B cell (primary cell): ENCODE measurements at places on chromosomes 16 and 17.

- DNase-seq, result no peak
Observed at GRCh38 chr16:54928411-54929089, 2.1 kb upstream of the IRX5 start.

GRCh38 chr17:41810659-41811548, 845 bp downstream of the P3H4 start:
- DNase-seq, result peak; percentile 32

DNA sequence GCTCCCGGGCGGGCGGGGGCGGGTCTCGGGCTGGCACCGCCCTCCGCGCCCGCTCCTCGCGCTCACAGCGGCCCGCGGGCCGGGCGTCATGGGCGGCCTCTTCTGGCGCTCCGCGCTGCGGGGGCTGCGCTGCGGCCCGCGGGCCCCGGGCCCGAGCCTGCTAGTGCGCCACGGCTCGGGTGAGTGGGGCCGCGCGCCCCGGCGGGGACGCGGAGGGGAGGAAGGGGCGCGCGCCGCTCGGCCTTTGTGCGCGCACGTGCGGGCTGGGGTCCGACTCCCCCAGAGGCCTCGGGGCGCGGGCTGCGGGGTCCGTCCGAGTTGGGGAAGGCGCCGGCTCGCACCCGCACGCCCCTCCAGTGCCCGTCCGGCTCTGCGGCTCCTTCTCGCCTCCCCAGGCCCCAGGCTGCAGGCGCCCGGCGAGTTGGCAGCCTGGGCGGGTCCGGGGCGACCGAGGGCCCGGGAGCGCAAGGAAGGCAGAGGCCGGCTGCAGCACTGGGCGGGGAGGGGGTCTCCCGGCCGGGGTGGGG, at the start of gene NME4:
TSS of gene NME4 (plus strand) at position 65 of the 527 bp plus-strand sequence. CDS start at position 89, 24 bp downstream.
- DNase-seq, result peak; percentile 62

GRCh38 chr16:20911361-20911760, 10.8 kb downstream of the LYRM1 start:
- DNase-seq, result no peak

- no peak for DNase-seq
Observed at GRCh38 chr17:28196636-28197035, 122.4 kb upstream of the TMEM97 start.

- no peak for DNase-seq
Observed at GRCh38 chr17:45850468-45850867, 5.8 kb downstream of the SPPL2C start.

GRCh38 chr16:52597772-52598483, 51.0 kb upstream of the TOX3 start:
- no peak for DNase-seq

DNA sequence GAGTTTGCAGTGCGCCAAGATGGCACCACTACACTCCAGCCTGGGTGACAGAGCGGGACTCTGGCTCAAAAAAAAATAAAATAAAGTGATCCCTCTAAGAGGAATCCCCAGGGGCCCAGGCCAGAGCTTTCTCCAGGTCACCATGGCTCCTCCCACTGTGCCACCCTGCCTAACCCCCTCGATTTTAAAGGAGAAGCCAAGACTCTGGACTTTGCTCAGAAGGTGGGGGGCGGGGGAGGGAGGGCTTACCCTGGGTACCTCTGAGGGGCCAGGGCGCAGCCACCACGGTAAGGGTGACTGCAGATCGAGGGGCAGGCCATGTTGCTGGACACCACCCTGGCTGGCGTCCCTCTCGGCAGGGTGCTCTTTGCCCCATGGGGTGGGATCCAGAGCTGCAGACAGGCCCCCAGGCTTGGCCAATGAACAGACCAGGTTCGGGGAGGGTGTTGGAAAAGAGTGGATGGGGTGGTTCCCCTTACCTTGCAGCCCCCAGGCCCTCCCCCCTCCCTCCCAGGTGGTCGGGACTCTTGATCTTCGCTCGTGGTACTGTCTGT, 455 bp upstream of the GRB7 start:
- DNase-seq, result no peak

GRCh38 chr17:50425682-50426471, at the start of gene ACSF2:
ACSF2 (plus strand) TSS chr17:50426218; CDS start chr17:50426262, 44 bp downstream.
- DNase-seq, result peak; percentile 79

DNA sequence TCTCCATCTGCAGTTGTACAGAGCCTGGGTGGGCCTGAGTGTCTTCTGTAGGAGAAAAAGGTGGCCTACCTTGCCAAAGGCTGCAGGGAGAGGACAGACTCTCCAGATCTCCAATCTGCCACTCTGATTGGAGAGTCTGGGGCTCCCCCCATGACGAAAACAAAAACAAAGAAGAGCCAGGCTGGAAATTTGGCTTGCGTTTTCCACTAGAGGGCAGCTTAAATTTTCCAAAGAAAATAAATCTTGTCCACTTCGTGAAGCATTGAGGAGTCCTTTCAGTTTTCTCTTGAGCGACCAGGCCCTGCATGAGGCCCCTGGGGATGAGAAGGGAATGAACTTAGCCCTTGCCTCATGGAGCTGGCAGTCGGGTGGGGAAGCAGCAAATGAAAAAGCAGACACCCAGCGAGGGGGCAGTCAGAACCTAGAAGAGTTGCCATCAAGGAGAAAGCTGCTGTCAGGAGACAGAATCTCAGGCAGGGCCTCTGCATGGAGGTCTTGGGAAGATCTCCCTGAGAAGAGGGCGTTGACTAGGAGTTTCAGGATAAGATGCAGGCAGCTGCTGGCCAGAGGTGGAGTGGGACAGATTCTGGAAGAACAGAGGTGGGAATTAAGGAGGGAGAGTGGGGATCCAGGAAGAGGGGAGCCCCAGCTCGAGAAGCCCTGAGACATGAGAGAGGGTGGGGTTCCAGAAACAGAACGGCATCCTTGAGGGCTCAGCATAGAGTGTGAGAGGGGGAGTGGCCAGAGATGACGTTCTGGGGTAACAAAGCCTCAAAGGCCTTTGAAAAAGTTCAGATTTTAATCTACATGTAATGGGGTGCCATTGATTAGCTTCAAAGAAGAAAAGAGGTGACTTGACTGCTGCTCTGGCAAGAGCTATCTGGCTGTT, 8.4 kb upstream of the SHCBP1 start:
- no peak for DNase-seq

DNA sequence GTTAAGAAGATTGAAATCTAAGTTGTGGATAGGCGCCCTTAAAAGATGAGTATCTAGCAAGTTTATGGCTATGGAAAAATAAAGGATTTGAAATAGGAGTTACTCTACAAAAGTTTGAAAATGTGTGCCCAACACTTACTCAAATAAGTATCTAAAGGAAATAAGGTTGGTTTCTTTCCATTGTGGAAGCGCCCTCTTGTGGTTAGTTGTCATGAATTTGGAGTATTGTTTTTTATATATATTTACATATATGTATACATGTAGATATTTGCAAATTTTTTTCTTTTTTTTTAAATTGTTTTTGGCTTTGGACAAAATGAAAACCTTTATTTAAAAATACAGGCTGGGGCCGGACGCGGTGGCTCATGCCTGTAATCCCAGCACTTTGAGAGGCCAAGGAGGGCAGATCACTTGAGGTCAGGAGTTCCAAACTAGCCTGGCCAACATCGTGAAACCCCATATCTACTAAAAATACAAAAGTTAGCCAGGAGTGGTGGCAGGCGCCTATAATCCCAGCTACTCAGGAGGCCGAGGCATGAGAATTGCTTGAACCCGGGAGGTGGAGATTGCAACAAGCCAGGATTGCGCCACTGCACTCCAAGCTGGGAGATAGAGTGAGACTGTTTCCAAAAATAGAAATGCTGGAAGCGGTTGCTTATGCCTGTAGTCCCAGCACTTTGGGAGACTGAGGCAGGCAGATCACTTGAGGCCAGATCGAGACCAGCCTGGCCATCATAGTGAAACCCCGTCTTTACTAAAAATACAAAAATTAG, 24.0 kb upstream of the VPS4A start:
- peak; percentile 75 for DNase-seq

DNA sequence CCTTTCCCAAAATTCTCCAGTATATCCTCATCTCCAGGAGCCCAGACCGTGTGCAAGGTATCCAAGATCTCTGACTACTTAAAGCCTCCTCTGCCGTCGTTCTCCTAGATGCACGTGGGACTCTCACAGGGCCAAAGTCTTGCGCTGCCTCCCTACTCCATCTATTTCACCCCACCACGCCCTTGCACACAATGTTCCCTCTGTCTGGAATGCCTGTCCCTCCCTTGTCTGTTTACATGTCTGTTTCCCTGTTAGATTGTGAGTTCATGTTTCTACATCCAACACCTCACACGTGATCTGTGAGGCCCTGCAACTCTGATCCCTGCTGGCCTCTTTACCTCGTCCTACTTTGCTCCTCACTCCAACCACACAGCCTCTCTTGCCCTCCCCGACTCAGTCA, 4.9 kb upstream of the FZD2 start:
- no peak for DNase-seq

GRCh38 chr16:8798174-8798527, 512 bp downstream of the PMM2 start:
- no peak for DNase-seq

GRCh38 chr16:3857189-3858043, 23.1 kb downstream of the CREBBP start:
- DNase-seq, result no peak

GRCh38 chr17:81867170-81867990, 3.8 kb downstream of the ARHGDIA start:
- DNase-seq, result peak; percentile 51

- DNase-seq, result no peak
Observed at GRCh38 chr17:18163547-18163946, 20.1 kb upstream of the ALKBH5 start.
